Nephron progenitor cell (in vitro differentiated cells): ENCODE measurements at places on chromosomes 11 and 22.
A peak's percentile ranks its signal among the peaks of the same experiment; 100 is the strongest.

- no peak for DNase-seq
Observed at GRCh38 chr11:129968591-129969419, 33.8 kb downstream of the PRDM10 start.

DNA sequence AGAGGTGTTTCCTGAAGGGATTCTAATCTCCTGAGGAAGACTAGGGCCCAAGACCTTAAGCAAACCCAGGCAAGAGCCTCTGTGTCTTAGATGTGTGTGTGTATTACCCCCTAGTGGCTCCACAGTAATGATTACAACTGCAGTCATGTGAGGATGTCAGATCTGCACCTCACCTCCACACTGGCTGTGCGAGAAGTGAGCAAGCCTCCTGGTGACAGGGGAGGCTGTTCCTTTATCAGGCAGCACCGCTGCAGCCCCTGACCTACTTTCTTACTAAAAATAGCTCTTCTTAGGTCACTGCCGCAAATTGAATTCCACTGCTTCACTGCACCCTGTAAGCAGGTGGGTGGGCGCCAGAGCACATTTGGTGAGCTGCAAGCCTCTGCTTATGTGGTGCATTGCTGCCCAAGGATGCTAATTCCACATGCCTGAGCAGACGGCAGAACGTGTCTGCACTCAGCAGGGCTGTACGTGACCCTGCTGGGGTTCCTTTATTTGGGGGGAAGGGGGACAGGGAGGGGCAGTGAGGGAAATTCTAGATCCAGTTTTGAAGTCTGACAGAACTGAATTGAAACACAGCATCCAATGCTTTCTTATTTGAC is 112.4 kb downstream of the KCNC1 start:
- DNase-seq: peak; percentile 3

- DNase-seq: no peak
Observed at GRCh38 chr22:32628628-32629572, 154.3 kb downstream of the FBXO7 start.

DNA sequence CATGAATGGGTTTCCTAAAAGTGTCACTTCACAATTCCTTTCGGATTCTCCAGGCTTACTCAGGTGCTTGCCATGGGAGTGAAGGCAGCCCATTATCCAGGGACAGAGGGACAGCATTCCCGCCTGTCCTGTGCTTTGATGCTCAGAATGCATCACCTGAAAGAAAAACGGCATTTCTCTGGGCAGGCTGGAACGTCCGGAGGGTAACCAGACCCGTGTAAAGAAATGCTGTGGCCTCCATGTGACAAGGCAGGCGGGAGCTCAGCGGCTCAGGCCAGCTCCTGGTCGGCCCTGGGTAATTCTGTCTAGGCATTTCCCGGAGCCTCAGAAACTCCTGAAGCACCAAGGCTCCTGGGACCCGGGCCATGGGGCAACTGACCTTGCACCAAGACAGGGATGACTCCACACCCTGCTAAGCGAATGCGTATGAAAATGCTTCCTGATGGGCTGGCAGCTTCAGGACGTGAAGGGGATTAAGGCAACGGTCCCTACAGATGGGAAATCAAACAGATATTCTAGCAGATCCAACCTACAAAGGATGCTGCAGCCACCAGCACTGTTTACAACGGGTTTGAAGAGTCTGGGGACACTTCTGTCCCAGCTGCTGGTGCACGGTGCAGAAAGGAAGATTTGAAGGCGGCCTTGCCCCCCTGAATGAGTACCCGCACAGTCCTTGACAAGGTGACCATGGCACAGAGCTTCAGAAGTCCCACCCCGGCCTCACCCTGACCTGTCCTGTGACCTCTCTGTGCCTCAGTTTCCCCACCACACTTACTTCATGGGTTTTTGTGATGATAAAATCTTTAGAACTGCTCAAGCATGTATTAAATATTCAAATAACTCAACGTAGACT is 13.6 kb upstream of the FGF3 start:
- DNase-seq: peak; percentile 42

DNA sequence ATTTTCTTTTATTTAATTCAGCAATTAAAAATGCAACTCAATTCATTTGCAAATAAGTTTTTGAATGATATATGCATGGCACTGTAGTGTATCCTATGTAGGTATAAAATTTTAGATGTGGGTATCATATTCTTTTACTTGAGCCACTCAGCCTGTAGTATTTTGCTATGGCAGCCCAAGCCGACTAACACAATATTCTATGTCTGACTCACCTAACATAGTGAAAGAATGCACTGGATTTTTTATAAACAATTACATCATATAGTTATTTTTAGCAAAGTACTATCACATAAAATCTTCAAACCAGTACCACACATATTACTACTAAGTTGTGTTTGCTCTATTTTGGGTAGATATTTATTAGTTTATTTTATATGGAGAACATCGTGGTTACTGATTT is 21.9 kb upstream of the GRIA4 start:
- no peak for DNase-seq

GRCh38 chr22:35124691-35125219 is 58.8 kb downstream of the ISX start:
- no peak for DNase-seq

GRCh38 chr11:20067665-20068064 is 92.6 kb downstream of the DBX1 start:
- DNase-seq: no peak

GRCh38 chr22:26547426-26547825 is 35.2 kb upstream of the TFIP11 start:
- DNase-seq: no peak

DNA sequence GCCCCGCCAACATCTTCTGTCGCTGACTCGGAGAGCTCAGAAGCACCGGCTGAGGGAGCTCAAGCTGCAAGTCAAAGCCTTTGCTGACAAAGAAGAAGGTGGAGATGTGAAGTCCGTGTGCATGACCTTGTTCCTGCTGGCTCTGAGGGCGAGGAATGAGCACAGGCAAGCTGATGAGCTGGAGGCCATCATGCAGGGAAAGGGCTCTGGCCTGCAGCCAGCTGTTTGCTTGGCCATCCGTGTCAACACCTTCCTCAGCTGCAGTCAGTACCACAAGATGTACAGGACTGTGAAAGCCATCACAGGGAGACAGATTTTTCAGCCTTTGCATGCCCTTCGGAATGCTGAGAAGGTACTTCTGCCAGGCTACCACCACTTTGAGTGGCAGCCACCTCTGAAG is 6.7 kb downstream of the RAG1 start:
- DNase-seq: no peak

DNA sequence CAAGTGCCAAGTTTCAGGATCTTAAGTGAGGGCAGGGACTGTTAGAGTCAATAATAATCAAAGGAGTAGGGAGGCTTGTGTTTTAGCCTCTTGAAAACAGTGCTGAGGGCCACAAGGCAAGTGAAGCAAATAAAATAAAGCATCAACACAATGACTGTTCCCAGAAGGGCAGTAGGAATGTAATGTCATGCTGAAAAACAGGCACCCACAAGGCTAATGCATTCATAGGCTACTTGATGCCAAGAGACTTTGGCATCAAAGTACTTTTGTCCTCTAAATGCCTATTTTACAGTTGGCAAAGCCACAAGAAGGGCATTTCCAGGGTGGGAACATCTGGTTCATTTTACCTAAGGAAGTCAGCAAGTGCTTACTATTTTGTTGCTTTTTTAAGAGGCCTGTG is 22.9 kb downstream of the RAB39A start:
- DNase-seq: no peak

GRCh38 chr22:43921370-43921769 is 2.2 kb upstream of the PNPLA3 start:
- no peak for DNase-seq
